ENCODE measurements at places on chromosomes 16 and 17.

GRCh38 chr16:66484453-66485213 is 57.5 kb downstream of the BEAN1 start:
- DNase-seq = no peak

- DNase-seq = no peak
Measured at GRCh38 chr17:30952638-30953393, 18.0 kb upstream of the RNF135 start.

GRCh38 chr17:72726936-72727335 is 365.6 kb downstream of the SLC39A11 start:
- peak; percentile 23 for DNase-seq

DNA sequence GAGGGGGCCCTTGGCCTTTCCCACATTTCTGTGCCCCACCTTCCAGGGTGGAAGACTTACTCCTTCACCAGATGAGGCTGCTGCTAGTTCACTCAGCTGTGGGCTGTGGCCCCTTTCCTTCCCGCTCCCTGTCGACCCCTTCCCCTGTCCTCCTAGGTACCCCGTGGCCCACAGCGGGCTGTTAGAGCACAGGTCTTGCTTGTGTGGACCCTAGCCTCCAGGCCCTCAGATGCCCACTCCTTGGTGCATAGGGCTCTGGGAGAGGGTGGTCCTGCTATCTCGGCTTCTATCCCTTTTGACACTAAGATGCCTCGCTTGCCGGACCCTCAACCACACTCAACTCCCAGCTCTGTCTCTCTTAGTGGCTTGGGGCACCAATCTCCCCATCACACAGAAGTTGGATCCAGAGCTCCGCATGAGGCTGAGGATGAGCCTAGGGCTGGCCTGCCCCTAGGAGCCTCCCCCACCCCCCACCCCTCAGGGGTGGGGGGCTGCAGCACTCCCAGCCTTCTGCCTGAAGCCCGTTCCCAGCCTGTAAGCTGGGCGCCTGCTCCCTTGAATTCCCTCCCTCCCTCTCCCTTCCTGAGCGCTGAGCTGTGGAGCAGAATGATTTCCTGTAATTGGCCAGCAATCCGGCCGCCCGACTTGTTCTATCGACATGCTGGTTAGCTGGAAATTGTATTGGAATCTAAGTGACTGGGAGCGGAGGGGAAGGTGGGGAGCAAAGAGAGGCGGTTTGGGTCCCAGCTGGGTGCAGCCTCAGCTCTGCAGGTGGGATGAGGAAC is 30.9 kb downstream of the DCAKD start:
- no peak for DNase-seq

DNA sequence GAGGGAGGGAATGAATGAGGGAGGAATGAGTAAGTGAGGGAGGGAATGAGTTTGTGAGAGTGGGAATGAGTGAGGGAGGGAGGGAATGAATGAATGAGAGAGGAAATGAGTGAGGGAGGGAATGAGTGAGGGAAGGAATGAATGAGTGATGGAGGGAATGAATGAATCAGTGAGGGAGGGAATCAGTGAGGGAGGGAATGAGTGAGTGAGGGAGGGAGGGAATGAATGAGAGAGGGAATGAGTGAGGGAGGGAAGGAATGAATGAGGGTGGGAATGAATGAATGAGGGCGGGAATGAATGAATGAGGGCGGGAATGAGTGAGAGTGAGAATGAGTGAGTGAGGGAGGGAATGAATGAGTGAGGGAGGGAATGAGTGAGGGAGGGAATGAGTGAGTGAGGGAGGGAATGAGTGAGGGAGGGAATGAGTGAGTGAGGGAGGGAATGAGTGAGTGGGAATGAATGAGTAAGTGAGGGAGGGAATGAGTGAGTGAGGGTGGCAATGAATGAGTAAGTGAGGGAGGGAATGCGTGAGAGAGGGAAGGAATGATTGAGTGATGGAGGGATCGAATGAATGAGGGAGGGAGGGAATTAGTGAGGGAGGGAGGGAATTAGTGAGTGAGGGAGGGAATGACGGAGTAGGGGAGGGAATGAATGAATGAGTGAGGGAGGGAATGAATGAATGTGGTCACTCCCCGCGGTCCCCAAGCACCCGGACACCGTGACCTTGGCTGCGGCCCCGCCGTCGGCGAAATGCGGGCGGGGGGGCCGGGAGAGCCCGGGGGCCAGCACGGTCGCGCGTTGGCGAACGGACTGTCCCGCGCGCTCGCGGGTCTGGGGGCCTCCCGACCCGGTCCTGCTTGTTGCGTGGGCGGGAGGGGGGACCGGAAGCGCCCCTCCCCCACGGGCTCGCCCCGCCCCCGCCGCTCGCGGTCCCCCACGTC is 1.1 kb upstream of the UBE2I start:
- no peak for DNase-seq

GRCh38 chr17:82092628-82092994 is 5.4 kb downstream of the FASN start:
- no peak for DNase-seq

GRCh38 chr16:25010542-25010941 is 4.6 kb downstream of the ARHGAP17 start:
- no peak for DNase-seq

- DNase-seq = no peak
Measured at GRCh38 chr17:10025976-10026901, 121.2 kb upstream of the RCVRN start.

GRCh38 chr16:87163637-87164036 is 153.6 kb downstream of the C16orf95 start:
- DNase-seq = no peak

- no peak for DNase-seq
Measured at GRCh38 chr17:38326996-38327792, 16.6 kb downstream of the GPR179 start.

DNA sequence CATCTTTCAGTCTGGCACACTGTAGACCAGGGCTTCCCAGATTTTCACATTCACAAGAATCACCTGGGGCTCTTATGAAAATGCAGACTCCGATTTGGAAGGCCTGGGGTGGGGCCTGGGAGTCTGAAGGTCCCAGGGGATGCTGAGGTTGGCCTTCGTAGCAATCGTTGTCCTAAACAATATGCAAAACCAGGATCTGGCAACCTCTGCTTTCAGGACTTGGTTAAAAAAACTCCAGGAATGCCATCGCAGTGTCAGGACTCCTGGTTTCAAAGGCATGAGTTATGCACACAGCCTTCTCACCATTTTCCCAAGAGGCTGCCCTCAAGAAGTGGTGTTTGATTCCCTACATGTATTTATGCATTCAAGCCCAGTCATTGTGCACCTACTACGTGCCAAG is 6.7 kb downstream of the CLEC19A start:
- DNase-seq = no peak

GRCh38 chr17:50549969-50550368 is 3.0 kb downstream of the SPATA20 start:
- DNase-seq = no peak

DNA sequence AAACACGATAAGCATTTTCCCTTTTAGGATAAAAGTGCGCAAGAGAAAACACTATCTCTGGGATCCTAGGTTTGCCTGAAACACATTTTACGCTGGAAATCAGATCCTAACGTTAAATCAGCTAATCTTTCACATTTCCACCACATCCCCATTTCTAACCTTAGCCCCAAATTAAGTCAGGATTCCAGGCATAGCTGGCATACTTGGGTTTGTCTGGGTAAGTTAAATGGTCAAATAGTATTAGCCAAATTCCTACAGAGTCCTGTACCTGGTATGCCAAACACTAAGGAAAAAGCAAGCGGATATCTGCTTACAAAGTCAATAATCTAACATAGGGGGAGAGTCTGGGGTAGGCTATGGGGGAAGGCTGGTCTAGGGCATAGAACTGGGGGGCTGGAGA is 557.4 kb upstream of the ZFHX3 start:
- no peak for DNase-seq

- DNase-seq = no peak
Measured at GRCh38 chr17:19368229-19368628, 5.7 kb upstream of the B9D1 start.

DNA sequence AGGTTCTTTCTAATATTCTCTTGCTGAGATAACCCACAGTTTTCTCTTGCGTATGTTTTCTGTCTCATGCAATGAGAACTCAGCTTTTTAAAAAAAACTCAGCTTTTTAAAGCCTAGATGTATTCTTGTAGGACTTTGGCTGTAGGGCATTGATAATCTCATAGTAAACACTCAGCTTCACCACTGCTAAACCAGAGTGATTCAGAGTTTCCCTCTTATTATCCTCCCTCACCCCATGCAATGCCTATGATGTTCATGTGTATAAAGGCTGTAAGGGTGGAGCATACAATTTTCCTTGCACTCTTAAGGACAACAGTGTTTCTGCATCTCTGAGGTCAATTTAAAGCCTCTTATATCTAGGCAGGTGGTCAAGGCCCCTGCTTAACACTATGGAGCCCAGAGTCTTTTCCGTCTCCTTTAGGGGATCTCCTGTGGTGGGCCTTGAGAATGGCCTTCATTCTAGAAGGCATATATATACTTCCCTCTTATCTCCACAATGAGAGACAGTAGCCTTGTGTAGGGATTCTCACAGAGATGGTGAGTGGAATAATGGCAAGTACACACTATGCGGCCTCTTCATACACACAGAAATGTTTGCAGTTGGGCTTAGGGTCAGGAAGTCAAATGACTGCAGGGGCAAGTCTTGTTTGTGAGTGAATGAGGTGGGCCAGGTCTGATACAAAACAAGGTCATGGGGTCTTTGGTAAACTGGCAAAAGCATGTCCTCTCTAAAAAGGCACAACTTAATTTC is 279.6 kb downstream of the HS3ST3A1 start:
- no peak for DNase-seq

GRCh38 chr16:73125850-73126524 is 78.1 kb upstream of the ZFHX3 start:
- DNase-seq = no peak

- no peak for DNase-seq
Measured at GRCh38 chr17:64984181-64984580, 64.9 kb upstream of the LRRC37A3 start.

All from CD4-positive, alpha-beta T cell treated with Interleukin-1 beta for 1 hour (primary cell).